Hepatic stellate cell (primary cell): ENCODE measurements at places on chromosomes 1 and 21.

DNA sequence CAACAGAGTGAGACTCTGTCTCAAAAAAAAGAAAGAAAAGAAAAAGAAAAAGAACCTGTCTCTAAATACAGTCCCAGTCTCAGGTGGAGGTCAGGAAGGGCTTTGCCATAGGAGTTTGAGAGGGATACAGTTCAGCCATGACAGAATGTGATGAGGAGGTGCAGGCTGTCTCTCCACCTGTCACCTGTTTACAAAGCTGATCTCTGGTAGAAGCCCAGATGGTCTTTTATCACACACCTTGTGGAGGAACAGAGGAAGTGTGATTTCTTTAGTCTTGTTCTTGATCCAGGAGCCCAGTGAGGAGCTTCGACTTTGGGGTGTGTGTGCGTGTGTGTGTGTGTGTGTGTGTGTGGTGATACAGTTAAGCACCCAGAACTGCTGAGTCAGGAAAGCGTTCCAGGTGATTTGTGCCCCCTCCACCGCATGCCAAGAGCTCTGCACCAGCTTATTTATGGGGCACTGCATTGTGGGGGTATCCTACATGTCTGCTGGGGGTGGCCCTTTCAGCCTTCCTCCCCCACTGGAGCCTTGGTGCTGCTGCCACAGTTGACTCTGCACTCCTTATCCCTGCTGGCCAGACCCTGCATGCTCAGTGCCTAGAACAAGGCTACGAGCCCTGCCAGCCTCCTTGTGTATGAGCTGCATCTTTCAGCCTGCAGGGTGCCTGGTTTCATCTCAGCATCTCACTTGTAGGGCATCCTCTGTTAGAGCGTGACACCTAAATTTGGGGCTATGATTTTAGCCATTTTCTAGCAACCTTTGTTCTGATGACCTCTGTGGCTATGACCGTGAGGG lies 19.3 kb downstream of the DOP1B start:
- DNase-seq: no peak

DNA sequence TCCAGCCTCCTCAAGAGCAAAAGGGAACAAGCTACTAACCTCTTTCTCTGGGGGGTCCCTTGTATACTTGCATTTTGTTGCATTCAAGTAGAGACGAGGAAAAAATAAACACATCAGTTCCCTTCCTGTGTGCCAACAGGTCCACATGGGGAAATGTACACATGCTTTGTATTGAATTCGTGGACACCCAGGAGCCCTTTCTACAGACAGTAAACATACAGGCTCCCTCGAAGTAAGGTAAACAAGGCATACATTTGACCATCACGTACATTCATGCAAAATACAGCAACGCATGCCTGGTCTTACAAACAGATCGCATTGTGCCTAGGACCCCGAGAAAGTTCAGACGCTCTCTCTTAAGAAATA lies 1.1 kb downstream of the KCND3 start:
- DNase-seq: no peak

- no peak for DNase-seq
These were observed 57.2 kb downstream of the CD46 start for GRCh38 chr1:207808911-207809555.

DNA sequence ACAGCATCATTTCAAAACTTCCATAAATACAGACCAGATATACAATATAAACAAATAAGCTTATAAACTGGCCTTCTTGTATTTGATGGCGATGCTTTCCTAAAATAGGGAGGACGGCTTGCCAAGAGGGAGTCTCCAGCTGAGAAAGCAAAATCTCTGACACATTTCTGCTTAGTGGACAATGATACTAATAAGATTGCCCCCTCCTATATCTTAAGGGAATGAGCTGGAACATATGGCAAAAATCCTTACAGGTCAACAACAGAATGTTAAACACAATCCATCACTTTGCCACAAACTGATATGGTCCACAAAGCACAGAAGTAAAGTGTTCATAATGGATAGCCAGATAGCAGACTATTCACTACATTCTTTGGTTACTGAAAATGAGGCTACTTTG lies 7.1 kb upstream of the GADD45A start:
- no peak for DNase-seq

GRCh38 chr1:36988321-36988720 lies 46.0 kb downstream of the GRIK3 start:
- DNase-seq: no peak

- DNase-seq: peak; percentile 40
These were observed 22.7 kb upstream of the TRIM67 start for GRCh38 chr1:231139125-231139649.

- DNase-seq: no peak
These were observed 54.6 kb downstream of the WNT2B start for GRCh38 chr1:112563341-112563740.
